Ascending aorta (tissue), 2 donors: ENCODE measurements at places on chromosomes 4 and X.

DNA sequence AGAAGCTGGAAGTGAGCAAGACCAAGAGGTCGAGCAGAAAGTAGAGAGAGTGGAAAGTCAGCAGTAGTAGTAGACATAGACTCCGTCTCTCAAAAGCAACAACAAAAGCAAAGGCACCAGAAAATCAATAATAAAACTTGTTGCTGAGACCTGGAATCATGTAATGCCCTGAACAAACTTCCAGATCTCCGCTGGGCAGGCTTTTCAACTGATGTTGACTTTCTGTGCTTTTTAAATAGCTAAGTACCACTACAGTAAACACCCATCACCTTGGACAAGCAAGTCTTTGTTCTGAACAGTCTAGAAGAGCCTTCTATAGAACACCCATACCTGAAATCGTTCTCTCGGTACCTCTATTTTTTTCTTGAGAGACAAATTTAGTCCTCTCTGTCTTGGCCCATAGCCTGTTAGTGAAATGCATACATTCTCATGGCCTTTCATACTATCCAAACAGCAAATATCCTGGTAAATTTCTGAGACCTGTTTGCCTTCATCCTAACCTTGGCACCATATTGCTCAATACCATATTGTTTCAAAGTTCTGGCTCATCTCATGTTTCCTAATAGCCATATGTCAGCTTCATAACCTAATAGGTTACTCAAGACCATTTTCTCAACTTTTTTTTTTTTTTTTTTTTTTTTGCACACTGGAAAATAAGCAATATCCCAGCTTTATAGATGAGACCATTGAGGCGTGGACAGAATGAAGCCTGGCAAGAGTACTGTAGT lies 200.6 kb upstream of the RBPJ start:
- DNase-seq: no peak

DNA sequence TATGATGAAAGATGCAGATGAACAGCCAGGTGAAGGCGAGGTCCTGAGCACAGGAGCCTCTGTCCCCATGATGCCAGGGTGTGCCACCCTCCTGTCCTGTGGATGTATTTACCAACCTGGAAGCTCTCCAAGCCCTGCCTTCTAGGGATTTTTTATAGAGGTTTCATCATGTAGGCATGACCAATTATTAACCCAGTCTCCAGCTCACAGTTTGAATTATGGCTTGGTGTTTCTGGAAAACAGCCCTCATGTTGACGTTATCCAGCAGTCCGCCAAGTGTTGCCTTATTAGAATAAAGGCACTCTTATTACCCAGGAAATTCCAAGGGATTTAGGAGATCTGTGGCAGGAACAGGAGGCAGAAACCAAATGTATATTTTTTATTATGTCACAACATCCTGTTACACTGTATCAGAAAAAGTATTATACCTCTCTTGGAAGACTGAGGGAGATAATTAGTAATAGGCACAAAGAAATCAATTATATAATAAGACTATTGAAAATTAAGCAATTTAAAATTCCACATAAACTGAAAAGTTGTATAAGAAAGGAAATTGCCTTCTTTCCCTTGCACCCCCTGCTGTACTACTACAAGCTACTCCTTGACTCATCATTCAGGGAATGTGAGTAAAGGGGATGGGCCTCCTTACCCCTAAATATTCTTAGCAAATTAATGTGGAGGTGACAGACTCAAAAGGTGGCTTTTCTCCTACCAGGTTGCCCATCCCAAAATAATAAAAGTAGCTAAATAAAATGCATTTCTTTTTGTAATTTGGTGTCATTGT lies 129.6 kb downstream of the ZNF330 start:
- no peak for DNase-seq

DNA sequence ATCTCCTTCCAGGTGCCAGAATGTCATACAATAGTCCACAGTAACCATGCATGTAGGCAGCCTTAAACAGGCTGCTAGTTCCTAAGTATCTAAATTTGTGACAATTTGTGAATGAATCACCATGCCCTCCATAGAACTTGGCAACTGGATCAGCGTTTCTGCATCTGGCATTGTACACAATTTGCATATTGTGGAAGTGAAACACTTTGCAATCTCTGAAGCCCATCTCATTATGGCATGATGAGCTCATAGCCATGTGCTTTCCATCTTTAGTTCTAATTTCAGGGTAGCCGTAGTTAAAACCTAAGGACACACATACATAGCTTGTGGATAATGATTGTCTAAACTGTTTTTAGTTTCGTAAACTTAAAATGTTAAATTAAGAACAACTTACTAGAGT lies 573.6 kb downstream of the PPP4R3C start:
- no peak for DNase-seq

DNA sequence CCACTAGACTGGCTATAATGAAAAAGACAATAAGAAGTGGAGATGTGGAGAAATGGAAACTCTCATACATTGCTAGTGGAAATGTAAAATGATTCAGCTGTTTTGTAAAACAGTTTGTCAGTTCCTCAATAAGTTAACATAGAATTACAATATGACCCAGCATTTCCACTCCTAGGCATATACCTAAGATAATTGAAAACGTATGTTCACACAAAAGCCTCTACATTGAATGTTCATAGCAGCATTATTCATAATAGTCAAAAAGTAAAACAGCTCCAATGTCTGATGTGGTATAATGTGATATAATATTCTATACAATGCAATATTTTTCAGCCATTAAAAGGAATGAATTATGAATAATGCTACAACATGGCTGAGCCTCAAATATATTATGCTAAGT lies 10.2 kb downstream of the EDA start:
- no peak for DNase-seq

GRCh38 chr4:146033149-146033548 lies 94.5 kb upstream of the ZNF827 start:
- DNase-seq: no peak
